Lung microvascular endothelial cell (primary cell): ENCODE measurements at places on chromosomes 11 and 22. TPM values are rescaled to one million over a fixed set of nuclear protein-coding genes. Genes with fewer than 3 reads are reported as not detected.

The TMEM121B gene
- under 0.01 TPM in 2 replicates for total RNA-seq

The OR4C45 gene
- total RNA-seq = not detected in 2 replicates

DNA sequence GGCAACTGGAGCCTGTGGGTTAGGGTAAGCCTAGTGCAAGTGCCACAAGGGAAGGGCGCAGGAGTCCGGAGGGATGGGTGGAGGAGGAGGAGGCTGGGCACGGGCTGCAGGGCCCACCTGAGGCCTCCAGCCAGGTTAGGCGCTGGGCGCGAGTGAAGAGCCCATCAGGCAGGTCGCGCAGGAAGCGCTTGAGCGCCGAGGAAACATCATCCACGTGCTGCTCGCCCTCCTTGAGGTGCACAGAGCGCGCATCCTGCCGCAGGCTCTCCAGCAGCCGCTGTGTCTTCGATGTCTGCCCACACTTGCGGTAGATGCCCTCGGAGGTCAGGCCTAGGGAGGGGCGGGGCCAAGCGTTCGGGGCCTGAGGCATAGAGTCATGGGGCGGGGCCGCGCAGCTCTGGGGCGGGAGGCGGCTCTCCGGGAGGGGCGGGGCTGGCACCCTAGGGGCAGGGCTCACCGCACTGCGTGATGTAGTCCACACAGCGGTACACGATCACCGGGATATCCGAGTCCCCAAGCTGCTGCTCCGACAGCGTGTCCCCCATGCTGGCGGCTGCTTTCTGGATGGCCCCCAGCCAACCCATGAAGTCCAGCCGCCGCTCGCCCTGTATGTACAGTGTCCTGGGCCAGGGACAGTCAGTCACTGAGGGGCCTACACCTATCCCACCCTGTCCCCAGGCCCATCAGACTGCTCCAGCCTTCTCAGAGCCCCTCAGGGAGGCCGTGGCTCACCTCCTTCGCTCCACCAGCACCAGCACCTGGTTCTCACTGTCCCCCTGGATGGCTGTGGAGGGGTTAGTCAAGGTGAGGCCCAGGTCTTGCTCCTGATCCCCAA is 22.9 kb upstream of the PDE2A start:
- DNase-seq = no peak

- DNase-seq = no peak
Measured at GRCh38 chr11:75576499-75576918, 14.5 kb downstream of the SERPINH1 start.

- DNase-seq = peak; percentile 57
Measured at GRCh38 chr11:119533921-119534736, 111.2 kb upstream of the THY1 start.

GRCh38 chr11:12862696-12863469 is 146.2 kb upstream of the RASSF10 start:
- peak; percentile 53 for DNase-seq

DNA sequence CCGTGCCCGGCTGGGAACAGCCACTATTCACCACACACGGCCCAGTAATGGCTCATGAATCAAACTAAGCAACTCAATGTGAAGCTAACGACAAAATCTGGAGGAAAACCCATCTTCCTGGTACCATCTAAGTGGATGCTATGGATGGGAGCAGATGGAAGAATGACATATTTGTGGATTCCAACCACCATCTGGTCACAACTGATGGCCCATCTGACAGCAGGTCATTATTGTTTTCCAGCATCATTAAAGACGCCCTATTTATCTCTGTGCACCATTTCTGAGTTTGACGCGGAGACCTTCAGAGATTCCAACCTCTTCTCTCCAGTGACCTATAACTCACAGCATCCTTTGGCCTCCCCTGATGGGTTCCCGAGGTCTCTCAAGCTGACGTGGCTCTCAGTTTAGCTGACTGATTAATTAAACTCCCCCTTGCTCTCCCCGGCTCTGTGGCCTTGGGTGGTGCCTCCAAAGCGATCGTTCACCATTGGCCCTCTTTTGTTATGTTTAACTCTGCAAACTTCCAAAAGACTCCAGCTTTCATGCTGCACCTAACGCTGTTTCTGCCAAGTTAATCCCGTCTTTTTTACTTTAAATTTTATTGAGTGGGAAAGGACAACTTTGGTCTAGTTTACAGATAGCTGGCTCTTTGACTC is 1514.4 kb downstream of the BRD1 start:
- no peak for DNase-seq

GRCh38 chr11:14506532-14506931 is 6.9 kb upstream of the COPB1 start:
- no peak for DNase-seq

DNA sequence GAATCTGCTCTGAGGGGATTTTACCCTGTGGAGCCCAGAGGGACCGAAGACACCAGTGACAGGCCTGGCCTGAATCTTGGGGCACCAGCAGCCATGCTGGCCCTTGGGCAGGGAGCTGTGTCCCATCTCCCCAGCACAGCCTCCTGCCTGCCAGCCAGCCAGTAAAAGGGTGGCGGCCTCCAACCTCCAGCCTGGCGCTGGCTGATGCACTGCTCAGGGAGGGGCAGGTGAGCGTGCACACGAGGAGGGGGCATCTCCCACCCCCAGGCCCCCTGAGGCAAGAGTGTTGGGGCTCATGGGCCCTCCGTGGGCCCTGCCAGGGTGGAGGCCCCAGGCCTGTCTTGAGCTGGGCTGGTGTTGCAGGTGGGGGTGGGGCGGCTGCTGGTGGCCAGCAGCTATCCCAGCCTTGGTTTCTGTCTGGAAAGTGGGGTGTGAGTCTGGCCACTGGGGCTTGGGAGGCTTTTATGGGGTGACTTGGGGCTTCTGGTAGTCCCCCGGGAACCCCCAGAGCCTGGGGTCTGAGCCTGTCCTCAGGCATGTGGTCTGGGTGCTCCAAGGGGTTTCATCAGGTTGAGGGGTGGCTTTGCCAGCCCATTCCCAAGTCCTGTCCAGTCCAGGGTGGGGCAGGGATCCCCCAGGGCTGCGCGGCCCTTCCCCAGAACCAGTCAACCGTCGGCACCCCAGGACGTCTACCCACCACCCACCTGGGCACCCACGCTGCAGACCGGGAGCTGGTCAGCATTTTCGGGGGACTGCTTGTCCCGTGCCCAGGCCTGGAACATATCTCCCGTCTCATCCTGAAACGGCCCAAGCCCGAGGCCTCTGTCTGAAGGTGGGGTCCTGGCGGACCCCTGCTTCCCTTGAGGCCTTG is 17.8 kb downstream of the TSPAN4 start:
- DNase-seq = no peak

DNA sequence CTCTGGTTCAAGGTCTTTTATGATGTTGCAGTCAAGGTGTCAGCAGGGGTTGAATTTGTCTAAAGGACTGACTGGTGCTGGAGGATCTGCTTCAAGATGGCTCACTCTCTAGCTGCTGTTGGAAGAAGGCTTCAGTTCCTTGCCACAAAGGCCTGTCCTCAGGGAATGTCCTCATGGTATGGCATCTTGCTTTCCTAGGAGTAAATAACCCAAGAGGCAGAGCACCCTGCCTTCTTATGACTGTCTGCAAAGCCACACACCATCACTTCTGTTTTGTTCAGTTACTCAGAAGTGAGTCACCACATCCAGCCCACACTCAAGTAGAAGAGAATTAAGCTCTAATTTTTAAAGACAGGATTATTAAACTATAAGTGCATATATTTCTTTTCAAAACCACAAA is 45.2 kb downstream of the PLAAT5 start:
- peak; percentile 17 for DNase-seq

- no peak for DNase-seq
Measured at GRCh38 chr22:39958009-39958711, 2.0 kb upstream of the TMA7B start.
